ENCODE measurements at places on chromosomes 4 and X.

- DNase-seq: no peak
Measured at GRCh38 chr4:155690044-155690837, 23.6 kb downstream of the GUCY1A1 start.

- DNase-seq: no peak
Measured at GRCh38 chrX:14501327-14501726, 28.0 kb upstream of the GLRA2 start.

GRCh38 chr4:85398276-85398675, 76.7 kb upstream of the ARHGAP24 start:
- DNase-seq: no peak

DNA sequence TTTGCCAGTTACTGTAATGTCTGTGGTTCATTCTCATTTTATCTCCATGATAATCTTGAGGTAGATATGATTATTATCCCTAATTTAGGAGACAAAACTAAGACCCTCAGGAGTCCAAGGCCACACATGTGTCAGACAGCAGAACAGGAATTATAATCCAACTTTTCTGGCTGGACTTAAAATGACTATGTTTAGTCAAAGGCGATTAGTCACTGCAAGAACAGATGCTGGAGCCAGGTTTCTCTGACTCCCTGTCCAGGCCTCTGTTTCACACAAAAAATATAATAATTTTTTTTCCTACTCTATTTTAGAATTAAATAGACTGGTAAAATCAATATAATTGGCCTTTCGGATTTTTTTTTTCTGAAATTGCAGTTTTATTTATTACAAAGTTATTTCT, 56.7 kb upstream of the TMEM131L start:
- no peak for DNase-seq

- no peak for DNase-seq
Measured at GRCh38 chr4:93317561-93317960, 511.0 kb upstream of the ATOH1 start.

GRCh38 chrX:267771-268261, 13.4 kb upstream of the PLCXD1 start:
- DNase-seq: no peak

DNA sequence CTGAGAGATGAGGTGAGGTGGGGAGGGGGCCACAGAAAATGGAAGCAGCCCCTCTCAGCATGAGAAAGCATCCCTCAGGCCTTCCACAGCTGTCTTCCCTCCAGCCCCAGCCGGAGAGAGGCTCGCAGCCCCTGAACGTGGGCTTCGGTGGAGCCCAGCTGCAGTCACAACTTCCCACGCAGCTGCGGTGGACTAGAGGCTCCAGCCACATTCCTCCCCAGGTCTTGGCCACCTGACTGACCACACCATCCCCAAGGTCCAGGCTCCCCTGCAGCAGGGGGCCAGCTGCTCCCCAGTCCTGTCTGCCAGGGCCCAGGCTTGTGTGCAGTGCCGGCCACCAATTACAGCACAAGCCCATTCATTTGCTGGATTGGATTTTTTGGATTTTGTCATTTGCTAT, 212.3 kb upstream of the BCOR start:
- no peak for DNase-seq

GRCh38 chr4:77634132-77634785, 28.6 kb downstream of the CXCL13 start:
- no peak for DNase-seq

DNA sequence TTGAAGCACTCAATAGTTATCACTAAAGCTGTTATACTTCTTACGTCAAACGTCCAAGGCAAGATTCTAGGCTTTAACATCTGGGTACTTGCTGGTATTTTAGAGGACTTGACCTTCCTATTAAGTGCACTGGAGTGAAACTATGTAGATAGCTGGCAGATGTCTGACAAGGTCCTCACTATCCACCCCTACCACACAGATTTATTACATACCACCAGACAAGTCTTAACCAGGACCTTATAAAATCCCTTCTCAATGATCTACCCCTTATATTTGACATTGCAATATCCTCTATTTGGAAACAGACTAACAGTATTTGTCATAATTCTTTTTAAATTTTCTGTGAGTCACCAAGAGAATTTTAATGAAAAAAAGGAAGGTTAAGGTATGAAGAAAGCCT, 78.8 kb downstream of the PDGFC start:
- DNase-seq: no peak

GRCh38 chr4:78689700-78690323, 86.3 kb upstream of the BMP2K start:
- no peak for DNase-seq

DNA sequence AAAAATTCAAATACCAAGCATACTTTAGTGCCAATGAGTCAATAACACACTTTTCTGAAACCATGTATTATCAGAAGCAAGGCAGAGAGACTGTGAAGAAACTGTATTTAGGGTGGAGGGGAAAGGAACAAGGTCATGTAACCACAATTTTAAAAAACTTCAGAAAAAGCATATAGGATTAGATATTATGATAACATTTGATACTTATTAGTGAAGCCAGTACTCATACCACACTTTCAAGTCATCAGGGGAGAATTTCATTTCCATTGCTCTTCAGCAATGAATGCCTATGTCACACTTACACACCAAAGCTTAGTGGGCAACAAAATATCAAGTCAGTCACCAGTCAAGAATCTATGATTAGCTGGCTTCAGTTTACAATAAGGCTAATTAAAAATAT, 602.2 kb downstream of the IL15 start:
- DNase-seq: no peak

DNA sequence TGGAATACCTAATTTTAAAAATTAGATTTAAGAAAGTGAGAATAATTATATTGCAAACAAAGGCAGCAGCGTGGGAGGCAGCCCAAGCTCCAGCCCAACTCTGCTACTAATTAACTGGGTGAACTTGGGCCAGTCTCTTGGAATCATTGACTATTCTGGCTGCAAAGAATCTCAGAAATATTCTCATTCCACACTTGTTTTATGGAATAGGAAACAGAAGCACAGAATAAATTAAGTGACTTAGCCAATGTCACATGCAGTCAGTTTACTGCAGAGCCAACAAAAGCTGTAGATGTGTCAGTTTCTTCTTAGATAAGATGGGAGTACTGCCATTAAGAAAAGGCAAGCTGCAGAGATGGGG, 132.6 kb upstream of the FAM9B start:
- no peak for DNase-seq

GRCh38 chr4:56305390-56305789, 81.9 kb downstream of the AASDH start:
- no peak for DNase-seq

- DNase-seq: no peak
Measured at GRCh38 chr4:6024313-6024960, 6.2 kb upstream of the C4orf50 start.

DNA sequence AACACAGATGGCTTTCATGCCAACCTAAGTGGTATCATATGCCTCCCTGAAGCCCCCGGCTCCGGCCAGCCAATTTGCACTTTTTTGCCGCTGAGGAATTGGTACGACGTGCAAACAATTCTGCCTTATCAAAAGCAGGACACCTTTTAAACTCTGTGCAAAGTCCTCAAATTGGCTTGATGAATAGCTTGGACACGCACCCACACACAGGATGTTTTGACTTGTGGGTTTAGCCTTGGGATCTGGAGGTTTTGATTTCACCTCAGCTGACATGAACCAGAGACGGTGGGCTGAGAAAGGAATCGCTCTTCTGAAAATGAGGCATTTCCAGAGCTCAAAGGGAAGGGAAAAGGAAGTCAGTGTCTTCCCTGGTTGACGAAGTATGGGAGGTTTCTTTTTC, 110.8 kb upstream of the SHOX start:
- no peak for DNase-seq

DNA sequence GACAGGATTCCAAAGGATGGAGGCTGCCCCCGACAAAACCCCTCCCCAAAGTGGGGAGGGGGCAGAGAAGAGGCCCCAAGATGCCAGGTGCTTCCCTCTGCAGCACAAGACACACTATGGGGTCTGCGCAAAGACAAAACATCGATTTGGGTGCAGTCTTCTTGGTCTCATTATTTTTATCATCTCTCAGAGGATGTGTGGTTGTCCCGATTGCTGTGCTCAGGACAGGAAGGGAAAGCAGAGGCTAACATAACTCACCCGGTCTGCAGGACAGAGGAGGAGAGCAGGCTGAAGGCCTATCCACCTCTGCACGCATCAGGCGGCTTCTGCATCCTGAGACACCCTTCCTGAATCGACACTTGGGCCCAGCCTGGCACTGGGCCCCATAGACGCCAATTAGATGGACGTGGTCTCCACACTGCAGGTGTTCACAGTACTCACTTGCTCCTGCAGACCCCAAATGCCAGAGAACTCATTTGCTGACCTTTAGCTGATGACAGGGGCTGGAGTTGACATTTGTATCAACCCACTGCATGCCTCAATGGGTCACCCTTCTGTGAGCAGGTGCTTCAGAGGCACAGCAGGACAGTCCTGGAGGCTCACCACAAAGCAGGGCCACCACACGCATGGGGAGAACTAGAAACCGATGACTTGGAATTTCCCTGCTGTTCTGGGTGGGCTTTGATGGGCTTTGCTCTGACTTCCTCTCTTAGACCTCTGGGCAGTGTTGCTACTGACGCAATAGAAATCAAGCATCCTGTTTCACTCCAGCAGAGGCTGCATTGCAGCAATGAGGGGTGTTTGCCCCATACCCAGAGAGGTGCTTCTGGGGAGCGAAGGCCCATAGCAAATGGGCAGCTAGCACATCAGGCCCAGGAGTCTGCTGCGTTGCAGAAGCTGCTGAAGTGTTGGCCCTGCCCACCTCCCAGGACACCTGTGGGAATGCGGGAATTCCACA, 96.3 kb upstream of the ENPP6 start:
- no peak for DNase-seq

DNA sequence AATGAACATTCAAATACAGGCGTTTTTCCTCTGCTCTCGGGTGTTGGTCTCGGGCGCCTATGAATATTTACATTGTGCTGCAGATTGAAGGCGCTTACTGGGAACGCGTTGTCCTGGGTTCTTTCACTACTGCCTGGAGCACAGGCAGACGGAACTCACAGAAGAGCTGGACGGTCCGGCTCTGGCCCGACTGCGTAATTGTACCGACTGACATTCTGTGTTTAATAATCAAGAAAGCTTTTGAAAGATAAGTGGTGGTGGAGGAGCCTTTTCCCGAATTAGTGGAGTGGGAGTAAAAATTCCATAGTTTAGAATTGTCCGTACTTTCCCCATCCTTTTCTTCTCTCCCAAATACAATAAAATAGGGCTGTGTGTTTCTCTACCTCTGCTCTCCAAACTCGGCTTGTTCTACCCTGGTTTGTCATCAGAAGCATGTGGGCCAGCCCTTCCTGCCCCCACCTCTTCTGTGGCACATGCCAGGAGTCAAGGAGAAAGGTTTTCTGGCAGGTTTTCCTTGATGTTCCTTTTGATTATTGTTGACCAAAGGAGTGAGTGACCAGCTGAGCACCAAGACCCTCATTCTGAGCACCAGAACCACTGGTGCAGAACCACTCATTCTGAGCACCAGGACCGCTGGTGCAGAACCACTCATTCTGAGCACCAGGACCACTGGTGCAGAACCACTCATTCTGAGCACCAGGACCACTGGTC, 2.3 kb downstream of the FHDC1 start:
- DNase-seq: no peak

GRCh38 chrX:23887451-23887850, 20.3 kb downstream of the APOO start:
- no peak for DNase-seq

- DNase-seq: no peak
Measured at GRCh38 chrX:110541266-110541665, 182.6 kb downstream of the RTL9 start.

DNA sequence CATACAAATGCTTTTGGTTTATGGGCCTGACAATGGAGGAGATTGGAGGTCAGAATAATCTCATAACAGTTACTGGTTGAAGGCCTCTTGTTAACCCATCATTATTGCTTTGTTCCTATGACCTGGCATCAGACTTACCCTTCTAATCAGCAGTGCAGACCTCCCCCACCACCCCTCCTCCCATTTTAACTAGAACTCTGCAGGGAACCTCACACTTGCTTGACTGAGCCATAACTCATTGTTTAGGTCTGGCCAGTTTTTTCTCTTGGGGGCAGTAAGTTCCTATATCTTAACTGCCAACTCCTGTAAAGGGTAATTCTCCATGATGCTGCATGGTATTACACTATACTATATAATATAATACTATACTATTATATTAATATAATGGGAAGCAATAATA, 609.3 kb downstream of the IL1RAPL1 start:
- no peak for DNase-seq

DNA sequence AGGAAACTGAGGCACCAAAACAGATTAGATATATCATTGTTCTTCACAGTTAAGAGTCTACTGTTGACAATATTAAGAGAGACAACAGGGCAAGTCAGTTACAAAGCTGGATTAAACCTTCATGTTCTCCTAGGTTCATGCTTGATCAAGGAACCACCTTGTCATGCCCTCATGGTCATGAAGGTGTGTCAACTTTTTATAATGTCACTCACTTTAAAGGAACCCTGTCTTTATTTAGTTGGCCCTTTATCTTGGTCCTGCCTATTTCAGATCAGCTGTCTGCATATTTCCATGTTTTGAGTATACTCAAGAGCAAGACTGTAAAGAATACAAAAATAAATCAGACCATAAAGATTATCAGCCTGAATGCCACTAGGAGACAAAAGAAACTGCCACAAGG, 140.2 kb upstream of the FAM241A start:
- no peak for DNase-seq

DNA sequence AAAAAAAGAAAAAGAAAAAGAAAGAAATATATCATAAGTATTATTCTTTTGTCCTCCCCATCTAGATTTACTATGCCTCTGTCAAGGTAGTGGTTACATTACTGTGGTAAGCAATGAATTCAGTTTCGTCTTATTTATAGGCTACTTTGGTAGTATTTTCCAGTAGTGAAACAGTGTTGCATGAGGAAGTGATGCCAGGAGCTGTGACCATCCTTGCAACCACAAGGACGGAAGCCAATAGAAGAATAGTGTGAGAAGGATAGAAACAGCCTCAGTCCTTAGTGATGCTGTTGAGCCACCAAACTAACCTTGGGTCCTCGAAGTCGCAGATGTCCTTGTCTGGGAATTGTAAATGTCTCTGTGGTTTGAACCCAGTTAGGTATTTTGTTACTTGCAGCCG, 328.5 kb downstream of the PPP3CA start:
- no peak for DNase-seq
